ENCODE measurements at places on chromosomes 2 and 18.

GRCh38 chr2:126864861-126865260 lies 33.8 kb upstream of the TEX51 start:
- DNase-seq, result no peak

GRCh38 chr2:127843677-127844076 lies 14.3 kb downstream of the POLR2D start:
- no peak for DNase-seq

DNA sequence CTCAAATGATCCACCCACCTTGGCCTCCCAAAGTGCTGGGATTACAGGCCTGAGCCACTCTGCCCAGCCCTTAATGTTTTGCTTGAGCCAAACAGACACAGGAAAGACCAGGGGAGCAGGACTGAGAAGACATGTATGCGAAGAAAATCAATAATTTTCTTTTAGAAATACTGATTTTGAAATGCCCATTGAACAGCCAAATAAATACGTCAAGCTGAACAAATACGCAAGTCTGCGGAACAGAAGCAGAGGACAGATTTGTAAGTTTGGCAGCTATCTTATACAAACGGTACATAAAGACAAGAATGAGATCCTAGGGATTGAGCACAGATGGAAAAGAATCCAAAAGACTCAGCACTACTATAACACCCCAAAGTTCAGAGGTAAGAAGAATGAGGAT lies 20.8 kb downstream of the SF3B1 start:
- no peak for DNase-seq

GRCh38 chr18:76823161-76823538 lies 793 bp downstream of the ZNF236 start:
- no peak for DNase-seq

GRCh38 chr2:75424936-75425619 lies 135.7 kb downstream of the EVA1A start:
- DNase-seq, result no peak

- DNase-seq, result no peak
Measured at GRCh38 chr2:99085421-99085820, 56.1 kb upstream of the C2orf15 start.
